Tracheal epithelial cell (primary cell): ENCODE measurements at places on chromosomes 3 and 15. TPM values are rescaled to one million over a fixed set of nuclear protein-coding genes. Genes with fewer than 3 reads are reported as not detected.

The NR2F2 gene
- 3.6 and 4.8 TPM in 2 replicates for total RNA-seq

The IGSF10 gene
- total RNA-seq, result under 0.01 TPM in 1 of 2 replicates, not detected in the other

The MYZAP gene
- 1.2 and 1.3 TPM in 2 replicates for total RNA-seq

The KLHL25 gene
- 4.5 and 7.2 TPM in 2 replicates for total RNA-seq

The LMCD1 gene
- total RNA-seq, result 3.4 and 91.1 TPM in 2 replicates

The ARHGEF26 gene
- 0.24 and 0.85 TPM in 2 replicates for total RNA-seq

The TBC1D2B gene
- 15.2 and 23.4 TPM in 2 replicates for total RNA-seq

The AADACL2 gene
- not detected in 2 replicates for total RNA-seq

The PAQR5 gene
- 0.21 and 14.5 TPM in 2 replicates for total RNA-seq

The RPL39L gene
- 15.7 and 20.7 TPM in 2 replicates for total RNA-seq

The CLK3 gene
- total RNA-seq, result 47.3 and 85.8 TPM in 2 replicates

The HYKK gene
- total RNA-seq, result 0.96 and 6.2 TPM in 2 replicates

The RAB8B gene
- 15.1 and 62.9 TPM in 2 replicates for total RNA-seq

The CRTAP gene
- total RNA-seq, result 183 and 256 TPM in 2 replicates

The SHC4 gene
- total RNA-seq, result 1.5 and 1.9 TPM in 2 replicates

The STXBP5L gene
- not detected in 2 replicates for total RNA-seq

The B3GALNT1 gene
- 6.7 and 7.9 TPM in 2 replicates for total RNA-seq

The ITIH1 gene
- not detected in 2 replicates for total RNA-seq

The SATB1 gene
- 8.7 and 12.3 TPM in 2 replicates for total RNA-seq

The TRPM1 gene
- under 0.01 TPM in 1 of 2 replicates, not detected in the other for total RNA-seq

The PDE8A gene
- total RNA-seq, result 16.0 and 17.4 TPM in 2 replicates

The ERICH6 gene
- total RNA-seq, result under 0.01 and 0.24 TPM in 2 replicates

The ATP10A gene
- total RNA-seq, result 0.21 and 6.0 TPM in 2 replicates

The PLA2G4E gene
- total RNA-seq, result 0.21 and 0.96 TPM in 2 replicates

The AGBL1 gene
- total RNA-seq, result not detected in 2 replicates

The ZNF385D gene
- total RNA-seq, result 0.72 TPM in 1 of 2 replicates, not detected in the other

The CHRNA7 gene
- 0.21 and 0.24 TPM in 2 replicates for total RNA-seq

The CLEC3B gene
- total RNA-seq, result not detected in 2 replicates

The ELP6 gene
- 13.4 and 15.2 TPM in 2 replicates for total RNA-seq

The CNTN4 gene
- 0.21 TPM in 1 of 2 replicates, not detected in the other for total RNA-seq

The UMPS gene
- 23.2 and 41.7 TPM in 2 replicates for total RNA-seq

The PLCH1 gene
- total RNA-seq, result under 0.01 and 0.24 TPM in 2 replicates

The DNAH12 gene
- under 0.01 TPM in 2 replicates for total RNA-seq

The ANKRD34C gene
- total RNA-seq, result not detected in 2 replicates

The SAMMSON gene
- total RNA-seq, result not detected in 2 replicates

The GOLGA6L7 gene
- total RNA-seq, result not detected in 2 replicates

The EFHB gene
- 1.4 TPM in 1 of 2 replicates, not detected in the other for total RNA-seq

The GOLGA8G gene
- total RNA-seq, result under 0.01 TPM in 1 of 2 replicates, not detected in the other

The UNC13C gene
- total RNA-seq, result 0.43 and 0.72 TPM in 2 replicates

The LYZL4 gene
- total RNA-seq, result not detected in 2 replicates

The C3orf20 gene
- not detected in 2 replicates for total RNA-seq

The ECE2 gene
- under 0.01 TPM in 1 of 2 replicates, not detected in the other for total RNA-seq

The SYNPR gene
- not detected in 2 replicates for total RNA-seq

The GOLGA6B gene
- total RNA-seq, result not detected in 2 replicates

The SHF gene
- total RNA-seq, result 1.5 and 1.7 TPM in 2 replicates
